Skeletal muscle tissue (tissue), 5 donors: ENCODE measurements at places on chromosomes 2 and 18. TPM values are rescaled to one million over a fixed set of nuclear protein-coding genes. Genes with fewer than 3 reads are reported as not detected.

The SCLY gene
- total RNA-seq = 11.5 TPM

The SCTR gene
- not detected for total RNA-seq

The TRABD2A gene
- total RNA-seq = 1.0 TPM

The THAP4 gene
- 35.5 TPM for total RNA-seq

The MC2R gene
- not detected for total RNA-seq

The SLC5A7 gene
- under 0.01 TPM for total RNA-seq

The TRAK2 gene
- 32.9 TPM for total RNA-seq

The HOXD9 gene
- total RNA-seq = 5.7 TPM

The ARHGAP28 gene
- 29.7 TPM for total RNA-seq

The CDCA7 gene
- 9.9 TPM for total RNA-seq

The GATA6 gene
- total RNA-seq = 2.6 TPM

The NGEF gene
- total RNA-seq = 2.6 TPM

The LIPG gene
- 2.6 TPM for total RNA-seq

The AQP4 gene
- total RNA-seq = 4.2 TPM

The TSPYL6 gene
- not detected for total RNA-seq
